ENCODE measurements at places on chromosomes 11 and 22.

- no peak for DNase-seq
Observed at GRCh38 chr11:118653684-118654390, 25.6 kb downstream of the TREH start.

DNA sequence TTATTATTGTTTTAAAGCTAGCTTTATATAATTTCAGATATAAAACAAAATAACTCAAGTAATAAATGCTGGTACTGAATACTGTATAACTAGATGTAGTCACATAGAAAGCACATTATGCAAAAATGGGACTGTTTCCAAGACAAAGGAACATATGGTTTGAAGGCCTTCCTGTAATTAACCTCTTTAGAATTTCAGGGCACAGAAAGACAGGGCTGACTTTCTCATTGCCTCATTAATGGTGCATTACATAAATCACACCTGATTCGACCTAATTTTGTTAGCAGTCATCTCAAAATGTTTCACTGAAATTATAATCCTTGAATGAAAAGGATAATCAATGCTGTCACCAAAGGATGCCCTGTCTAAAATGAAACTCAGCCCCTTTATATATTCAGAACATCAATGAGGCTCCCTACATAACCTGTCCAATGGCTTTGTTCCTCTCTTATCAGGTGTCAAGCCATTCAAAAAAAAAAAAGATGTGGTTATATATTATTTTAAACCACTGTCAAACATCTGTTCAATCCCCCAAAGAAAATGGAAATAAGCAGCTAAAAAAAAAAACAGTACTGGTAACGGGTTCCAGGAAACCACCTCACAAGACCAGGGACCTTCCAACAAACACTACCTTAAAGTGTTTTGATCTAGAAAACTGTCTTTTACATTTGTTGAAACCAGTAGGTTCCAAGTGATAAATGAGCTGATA, 77.4 kb downstream of the FAM168A start:
- DNase-seq: no peak

DNA sequence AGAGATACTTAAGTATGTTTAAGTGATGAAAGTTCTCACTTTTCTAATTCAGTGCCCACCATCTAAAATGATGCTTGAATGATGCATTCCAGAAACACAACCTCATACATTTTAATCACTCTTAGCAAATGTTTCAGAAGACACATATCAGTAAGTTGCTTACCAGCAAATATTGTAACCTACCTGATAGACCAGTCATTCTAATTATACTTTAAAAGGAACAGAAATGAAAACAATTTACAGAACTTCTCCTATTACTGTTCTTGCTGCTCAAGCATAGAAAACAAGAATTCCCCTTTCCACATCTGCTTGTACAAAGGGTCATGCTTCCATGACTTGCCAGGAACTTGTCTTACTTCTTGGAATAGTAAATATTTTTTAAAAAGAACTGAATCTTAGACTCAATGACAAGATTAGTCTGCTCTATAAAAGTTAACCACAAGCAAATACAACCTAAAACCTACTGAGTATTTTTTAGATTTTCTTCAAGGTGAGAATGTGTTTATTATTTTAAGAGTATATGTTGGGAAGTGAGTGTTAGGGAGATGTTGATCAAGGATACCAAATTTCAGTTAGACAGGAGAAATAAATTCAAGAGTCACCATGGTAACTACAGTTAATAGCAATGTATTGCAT, 82.0 kb upstream of the SC5D start:
- DNase-seq: no peak

DNA sequence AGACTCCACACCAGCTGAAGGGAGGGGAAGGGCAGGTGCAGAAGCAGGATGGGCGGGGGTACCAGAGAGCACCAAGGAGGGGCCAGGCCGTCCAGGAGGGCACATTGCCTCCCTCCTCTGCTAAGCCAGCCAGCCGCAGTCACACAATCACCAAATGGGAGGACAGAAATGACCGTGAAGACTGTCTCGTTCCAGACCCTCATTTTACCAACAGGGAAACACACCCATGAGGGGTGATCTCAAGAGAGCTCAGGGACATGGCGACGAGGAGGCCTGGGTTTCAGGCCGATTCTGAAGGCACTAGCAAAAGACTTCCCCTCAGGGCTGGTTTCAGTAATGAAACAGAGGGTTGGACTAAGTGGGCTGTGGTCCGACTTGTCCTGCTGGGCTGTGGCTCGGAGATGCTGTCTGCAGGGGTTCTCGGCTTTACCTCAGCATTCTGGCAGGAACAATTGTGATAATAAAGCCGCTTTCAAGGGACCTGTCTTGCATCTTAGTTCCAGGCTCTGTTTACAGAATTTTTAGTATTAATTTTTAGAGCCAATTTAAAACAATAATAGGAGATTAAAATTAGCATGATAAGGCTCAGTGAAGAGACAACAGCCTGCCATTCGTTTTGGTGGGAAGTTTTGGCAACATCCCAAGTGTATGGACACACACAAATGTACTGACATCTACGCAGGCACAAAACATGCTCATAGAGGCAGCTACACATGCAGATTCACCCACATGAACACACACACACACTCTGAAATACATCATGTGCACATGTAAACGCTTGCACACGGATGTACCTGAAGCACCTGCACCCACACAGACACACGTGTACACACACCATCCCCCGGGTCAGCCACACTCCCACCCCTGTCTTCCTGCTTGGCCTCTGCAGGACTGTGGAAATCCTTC, 2.0 kb upstream of the B3GAT1 start:
- DNase-seq: no peak

DNA sequence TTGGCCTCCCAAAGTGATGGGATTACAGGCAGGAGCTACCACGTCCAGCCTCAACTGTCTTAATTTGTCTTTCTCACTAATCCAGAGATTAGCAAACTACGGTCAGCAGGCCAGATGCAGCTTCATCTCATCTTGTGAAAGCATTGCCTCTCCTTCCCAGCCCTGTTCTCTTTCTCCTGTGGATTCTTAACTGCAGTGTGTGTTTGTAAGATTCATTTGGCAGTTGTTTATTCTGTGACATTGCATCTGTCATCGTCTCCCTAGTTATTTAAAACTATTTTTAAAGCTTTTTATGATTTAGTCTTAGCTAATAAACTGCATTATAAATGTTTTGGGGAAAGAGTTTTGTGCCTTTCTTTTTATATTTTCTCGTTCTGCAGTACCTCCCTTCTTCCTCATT, 29.2 kb downstream of the RNF169 start:
- no peak for DNase-seq

DNA sequence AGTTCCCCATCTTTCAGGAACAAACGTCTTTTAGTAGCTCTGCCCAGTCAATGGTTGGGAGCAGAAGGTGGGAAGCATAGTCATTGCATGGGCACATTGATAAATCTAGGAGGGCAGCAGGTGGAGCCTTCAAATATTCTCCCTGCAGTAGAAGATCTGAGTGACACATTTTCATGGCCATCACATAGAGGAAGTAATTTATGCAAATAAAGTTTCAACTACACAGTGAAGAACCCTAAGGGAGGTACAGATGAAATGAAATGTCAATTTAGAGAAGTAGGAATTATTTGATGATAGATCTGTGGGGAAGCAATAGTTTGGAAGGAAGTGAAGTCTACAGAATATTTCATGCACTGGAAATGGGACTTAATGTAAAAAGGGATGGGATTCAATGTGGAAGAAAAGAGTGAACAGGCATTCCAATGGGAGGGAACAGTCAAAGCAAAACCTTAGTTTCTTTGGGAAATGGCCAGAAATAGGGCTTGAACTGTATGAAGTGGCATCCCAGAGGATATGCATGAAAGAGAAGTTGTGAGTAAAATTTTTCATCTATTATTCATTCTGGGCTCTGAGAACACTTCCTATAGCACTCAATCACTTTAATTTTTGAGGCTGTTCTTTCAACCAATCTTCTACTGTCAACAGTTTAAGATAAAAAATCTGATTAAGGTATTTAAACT, 256.2 kb upstream of the LUZP2 start:
- no peak for DNase-seq

DNA sequence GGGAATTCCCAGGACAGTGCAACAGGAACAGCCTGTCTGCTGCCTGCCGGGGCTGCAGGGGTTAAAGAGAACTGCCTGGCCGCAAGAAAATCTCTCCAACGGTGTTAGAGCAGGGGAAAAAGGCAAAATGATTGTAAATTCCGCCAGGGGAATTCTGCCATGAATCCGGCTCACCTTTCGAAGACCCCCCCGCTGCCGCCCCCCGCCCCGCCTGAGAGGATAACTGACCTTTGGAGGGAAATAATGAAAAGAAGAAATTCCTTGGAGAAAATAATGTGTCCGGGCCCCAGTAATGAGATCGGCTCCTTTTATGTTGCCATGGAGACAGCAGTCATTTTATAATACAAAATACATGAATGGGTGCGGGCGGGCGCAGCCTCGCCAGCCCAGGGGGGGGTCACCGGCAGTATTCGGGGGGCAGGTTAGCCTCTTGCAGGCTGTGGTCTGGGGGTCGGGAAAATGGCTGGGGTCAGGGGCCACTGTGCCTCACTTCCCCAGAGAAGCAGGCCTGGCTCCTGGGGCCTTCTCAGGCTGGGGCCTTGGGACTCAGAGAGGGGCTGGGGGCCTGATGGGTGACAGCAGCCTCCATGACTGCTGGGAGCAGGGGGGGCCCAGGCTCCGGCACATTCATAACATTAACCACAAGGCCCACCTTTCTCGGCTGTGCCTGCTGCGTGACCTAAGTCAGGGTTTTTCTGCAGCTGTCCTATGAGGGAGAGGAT, 228.1 kb downstream of the MN1 start:
- no peak for DNase-seq

DNA sequence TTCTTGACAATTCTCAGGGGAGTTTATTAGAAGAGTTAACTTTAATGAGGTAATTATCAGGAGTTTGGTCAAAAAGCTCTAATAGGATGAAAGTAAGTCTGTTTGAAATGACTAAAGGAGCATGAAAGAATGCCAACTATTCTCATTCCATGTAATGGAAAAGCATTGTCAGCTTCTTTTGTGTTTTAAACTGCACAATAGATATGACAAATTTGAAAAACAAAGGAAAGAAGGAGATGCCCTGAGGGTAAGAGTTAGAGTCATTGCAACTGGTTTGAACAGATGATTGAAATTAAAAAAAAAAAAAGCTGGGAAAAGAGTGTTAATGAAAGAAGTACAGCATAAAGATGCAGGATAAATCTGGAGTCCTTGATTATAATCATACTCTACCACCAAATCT, 296.8 kb upstream of the FOLH1 start:
- no peak for DNase-seq

DNA sequence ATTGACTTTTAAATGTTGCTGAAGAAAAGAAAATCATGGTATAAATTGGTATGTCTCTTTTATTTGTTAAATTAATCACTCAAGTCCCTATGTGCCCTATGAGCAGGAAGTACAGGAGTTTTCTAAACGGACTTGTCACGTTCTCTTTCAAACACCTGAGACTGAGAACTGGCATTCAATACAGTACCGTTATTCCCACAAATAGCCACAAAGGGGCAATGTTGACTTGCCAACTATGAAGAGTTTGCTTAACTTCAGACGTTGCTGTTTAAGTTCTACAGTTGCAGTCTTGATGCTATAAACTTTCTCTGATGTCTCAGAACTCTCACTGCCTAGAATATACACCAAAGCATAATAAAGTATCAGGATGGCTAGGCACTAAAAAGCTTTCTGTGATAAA, 7.6 kb downstream of the OR56A1 start:
- no peak for DNase-seq

DNA sequence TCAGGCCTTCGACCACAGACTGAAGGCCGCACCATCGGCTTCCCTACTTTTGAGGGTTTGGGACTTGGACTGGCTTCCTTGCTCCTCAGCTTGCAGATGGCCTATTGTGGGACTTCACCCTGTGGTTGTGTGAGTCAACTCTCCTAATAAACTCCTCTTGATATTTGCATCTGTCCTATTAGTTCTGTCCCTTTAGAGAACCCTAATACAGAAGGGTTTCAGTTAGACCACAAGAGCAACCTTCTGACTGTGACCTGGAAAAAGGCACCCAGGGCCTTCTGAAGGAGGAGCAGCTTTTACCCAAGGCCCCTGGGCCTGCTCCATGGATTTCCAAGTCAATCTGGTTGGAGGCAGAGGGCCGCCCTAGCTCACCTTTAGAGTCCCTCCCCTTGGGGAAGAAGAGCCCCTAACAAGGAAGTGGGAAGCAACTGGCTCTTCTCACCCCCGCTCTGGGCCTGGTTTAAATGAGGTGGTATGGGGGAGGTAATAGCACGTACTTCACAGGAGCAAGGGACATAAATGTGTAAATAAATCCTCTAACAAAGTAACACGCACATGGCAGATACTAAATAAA, 11.2 kb upstream of the CHST1 start:
- no peak for DNase-seq

DNA sequence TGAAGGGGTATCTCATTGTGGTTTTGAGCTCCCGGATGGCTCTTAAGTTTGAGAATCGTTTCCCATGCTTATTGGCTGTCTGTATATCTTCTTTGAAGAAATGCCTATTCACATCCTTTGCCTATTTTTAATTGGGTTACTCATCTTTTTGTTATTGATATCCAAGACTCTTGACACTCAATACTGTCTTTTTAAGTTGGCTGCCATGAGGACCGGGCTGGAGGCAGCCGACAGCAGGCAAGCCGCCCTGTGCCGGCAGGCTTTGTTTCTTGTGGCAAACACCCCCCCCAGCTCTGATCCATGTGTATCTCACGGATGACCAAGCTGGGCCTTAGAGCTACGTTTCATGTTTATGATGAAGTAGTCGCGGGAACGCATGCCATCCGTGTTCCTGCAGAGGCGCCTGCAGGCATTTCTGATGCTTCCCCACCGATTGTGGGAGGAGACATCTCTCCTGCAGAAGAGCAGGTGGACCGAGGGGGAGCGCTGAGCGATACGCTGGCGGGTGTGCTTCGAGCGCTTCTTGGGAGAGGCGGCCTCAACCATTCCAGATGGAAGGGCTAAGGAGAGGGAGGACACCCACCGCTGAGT, 95.8 kb downstream of the TBC1D22A start:
- no peak for DNase-seq

GRCh38 chr11:20634044-20634443, 34.6 kb downstream of the SLC6A5 start:
- DNase-seq: no peak

GRCh38 chr11:21537980-21538379, 654.9 kb upstream of the ANO5 start:
- DNase-seq: no peak

GRCh38 chr11:96293598-96294021, 49.4 kb downstream of the MAML2 start:
- DNase-seq: no peak

GRCh38 chr11:116336540-116336939, 436.2 kb downstream of the BUD13 start:
- DNase-seq: no peak

DNA sequence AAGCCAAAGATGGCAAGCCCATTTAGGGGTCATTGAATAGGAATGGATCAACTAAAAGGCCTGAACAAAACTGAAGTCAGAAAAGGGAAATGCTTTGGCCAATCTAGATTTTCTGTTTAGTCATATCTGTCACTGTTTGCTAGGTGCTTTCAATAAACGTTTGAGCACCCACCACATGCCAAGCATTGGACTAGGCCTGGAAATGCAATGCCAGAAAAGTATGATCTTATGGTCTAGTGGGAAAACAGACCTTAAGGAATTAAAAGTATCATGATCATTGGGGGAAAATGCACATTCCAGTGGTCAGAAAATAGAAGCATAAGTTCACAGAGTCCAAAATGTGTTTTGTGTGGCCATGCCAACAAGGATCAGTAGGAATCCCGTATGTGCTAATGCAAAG, 76.8 kb upstream of the BIRC3 start:
- DNase-seq: no peak

Data from activated T-cell treated with anti-CD3 and anti-CD28 coated beads, Interleukin-2, amount 50 U/mL, for 48 hours (primary cell).